ENCODE measurements at places on chromosomes 13 and 19.

DNA sequence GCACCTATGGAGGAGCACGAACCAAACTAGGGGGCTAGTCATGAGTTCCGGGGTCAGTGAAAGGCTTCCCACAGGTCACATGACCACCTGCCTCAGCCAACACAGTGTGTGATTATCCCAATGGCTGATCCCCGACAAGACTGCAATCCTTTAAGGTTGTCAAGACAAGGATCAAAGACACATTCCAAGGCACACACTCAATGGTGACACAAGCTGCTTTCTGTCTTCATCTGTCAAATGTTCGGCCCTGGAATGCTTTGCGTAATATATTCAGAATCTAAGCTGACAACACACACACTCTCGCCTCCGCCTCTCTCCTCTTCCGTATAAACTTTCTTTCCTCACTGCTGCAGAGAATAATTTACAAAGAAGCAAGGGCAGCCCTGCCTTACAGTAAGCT, 11.7 kb downstream of the RANBP3 start:
- DNase-seq: no peak

DNA sequence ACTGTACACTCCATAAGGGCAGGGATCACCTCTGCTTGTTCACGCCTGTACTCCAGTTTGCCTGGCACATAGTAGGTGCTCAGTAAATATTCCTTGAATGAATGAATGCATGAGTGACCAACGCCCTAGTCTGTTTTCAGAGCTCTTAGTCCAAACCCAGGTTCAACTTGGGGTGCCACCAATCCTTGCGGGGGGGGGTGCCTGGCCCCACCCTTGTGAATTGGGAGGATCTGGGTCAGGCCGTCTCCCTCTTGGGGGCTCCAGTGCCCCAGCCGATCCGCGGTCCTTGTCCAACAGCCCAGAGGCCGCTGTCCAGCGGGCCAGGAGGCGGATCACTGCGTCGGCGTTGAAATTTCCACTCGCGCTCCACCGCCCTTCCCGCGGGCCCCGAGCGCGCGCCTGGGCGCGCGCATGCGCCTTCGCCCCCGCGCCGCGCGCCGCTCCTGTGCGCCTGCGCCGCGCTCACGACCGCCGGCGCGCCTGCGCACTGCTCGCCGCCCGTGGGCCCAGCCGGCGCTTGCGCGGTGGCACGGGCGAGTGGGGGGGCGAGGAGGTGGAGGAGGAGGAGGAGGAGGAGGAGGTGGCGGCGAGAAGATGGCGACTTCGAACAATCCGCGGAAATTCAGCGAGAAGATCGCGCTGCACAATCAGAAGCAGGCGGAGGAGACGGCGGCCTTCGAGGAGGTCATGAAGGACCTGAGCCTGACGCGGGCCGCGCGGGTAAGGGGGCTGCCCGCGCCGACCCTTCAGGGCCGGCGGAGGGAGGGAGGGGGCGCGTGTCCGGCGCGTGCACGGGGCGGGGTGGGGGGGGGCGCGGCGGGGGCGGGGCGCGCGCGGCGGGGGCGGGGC, at the start of gene CRTC1:
Gene CRTC1 (plus strand): TSS at position 572 of the 849 bp plus-strand sequence. CDS start 23 bp downstream, at position 595.
- DNase-seq: peak; percentile 96

- no peak for DNase-seq
These were observed 9.2 kb downstream of the UBXN6 start for GRCh38 chr19:4448147-4448985.

GRCh38 chr13:33017323-33017929, 1.2 kb downstream of the KL start:
- peak; percentile 79 for DNase-seq

DNA sequence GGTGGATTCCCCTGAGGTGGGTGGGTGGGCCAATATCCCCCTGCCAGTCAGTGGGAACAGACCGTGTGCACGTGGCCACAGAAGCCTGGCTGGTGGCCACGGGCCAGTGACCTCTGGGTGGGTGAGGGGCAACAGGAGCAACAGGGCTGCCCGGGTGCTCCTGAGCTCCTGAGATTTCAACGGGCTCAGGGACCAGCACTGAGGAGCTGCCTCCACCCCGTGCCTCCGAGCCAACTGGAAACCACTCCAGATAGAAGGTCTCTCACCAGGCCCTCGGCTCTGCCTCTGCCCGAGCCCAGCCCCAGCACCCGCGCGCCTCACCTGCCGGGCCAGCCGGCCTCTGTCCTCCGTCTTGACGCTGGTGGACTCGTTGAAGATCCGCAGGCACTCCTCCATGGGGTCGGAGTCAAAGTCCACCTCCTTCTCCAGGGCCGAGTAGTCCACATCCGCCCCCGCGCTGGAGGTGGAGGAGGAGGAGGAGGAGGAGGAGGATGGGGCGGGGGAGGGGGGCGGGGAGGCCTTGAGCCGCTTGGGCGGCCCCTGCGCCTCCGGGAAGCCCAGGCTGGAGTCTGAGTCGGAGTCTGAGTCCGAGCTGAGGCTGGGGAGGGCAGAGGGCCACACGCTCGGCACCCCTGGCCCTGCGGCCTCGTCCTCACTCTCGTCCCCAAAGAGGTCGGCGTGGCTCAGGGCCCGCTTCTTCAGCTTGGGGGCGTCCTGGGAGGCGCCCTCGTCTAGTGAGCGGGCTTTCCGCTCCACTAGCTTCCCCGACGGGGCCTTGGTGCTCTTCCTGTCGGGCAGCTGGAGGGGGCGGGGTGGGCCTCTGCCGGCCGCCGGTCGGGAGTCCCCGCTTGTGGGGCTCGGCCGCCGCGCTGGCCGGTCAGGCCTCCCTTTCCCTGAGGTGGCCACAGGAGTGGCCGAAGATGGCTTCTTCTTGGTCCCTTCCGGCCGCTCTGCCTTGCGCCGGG, 14.8 kb upstream of the ATP8B3 start:
- peak; percentile 39 for DNase-seq

GRCh38 chr13:74406420-74406819, 272.2 kb upstream of the KLF12 start:
- no peak for DNase-seq

DNA sequence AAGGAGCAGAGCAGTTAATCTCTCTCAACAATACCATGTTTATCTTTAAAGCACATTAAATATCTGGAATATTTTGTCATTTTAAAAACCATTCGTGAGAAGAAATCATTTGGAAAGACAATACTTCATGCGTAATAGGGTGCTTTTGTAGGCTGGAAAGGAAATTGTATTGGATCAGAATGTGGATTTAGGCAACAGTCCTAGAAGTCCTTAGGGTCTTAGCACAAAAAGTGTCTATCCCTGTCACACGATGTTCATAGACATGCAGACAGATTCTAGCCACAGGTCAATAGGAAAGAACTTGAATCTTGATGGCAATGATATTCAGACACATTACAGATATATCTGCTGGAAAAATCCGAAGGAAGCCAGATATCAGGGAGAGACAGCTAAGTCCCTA, 156.0 kb downstream of the KCTD12 start:
- no peak for DNase-seq

DNA sequence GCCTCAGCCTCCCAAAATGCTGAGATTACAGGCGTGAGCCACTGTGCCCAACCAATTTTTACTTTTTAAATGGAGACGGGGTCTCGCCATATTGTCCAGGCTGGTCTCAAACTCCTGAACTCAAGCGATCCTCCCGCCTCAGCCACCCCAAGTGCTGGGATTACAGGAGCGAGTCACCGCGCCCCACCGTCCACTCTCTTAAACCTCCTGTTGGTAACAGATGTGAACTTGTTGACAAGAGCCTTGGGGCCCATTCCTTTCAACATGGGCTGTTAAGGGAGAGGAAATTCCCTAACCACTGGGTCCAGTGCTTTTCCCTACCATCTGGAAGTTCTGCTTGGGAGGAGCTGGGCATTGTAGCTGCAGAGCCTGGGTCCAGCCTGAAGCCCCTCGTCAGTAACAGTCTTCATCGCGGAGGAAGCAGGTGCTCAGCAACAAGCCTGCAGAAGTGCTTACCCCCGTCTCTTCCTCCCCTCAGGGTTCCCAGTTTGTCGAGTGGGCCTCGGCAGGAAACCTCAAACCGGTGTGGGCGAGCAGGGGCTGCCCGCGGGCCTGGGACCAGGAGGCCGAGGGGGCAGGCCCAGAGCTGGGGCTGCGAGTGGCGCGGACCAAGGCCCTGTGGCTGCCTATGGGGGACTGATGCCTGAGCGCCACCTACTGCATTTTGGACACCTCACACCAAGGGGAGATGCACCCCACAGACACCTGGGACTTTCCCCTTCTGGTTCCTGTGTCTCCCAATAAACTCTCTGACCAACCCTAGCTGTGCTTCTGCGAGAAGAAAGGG, 4.0 kb upstream of the FLT3LG start:
- DNase-seq: no peak

DNA sequence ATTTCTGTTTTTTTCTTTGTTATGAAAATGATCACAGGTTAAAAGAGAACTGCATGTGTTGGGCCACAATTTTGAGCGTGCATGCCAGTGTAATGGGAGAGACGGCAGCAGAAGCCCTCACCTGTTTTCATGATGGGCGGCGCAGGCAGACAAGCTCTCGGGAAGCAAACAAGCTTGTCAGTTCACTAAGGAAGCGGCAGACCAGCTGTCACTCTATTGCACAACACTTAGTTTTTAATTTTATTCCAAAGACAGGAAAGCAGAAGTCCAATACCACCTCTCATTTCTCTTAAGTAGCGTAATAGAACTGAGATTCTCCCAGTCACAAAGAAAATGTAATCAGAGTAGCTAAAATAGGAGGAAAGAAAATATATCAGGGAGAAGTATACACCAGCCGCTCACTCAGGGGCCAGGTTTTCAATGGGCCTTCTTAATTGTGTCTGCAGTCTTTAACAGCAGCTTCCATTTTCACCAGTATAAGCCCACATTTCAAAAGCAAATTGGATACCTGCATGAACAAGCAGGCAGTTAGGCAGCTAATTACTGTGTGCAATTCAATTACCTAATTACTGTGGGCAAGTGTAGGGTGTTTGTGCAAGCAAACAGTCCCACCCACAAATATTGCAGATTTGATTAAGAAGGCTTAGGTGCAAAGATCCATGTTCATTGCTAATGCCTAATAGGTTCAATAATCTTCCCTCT, 711.4 kb downstream of the DIAPH3 start:
- no peak for DNase-seq
